ENCODE measurements at places on chromosomes 16 and 17.

- peak; percentile 6 for DNase-seq
Observed at GRCh38 chr17:1227917-1228780, 42.1 kb upstream of the BHLHA9 start.

DNA sequence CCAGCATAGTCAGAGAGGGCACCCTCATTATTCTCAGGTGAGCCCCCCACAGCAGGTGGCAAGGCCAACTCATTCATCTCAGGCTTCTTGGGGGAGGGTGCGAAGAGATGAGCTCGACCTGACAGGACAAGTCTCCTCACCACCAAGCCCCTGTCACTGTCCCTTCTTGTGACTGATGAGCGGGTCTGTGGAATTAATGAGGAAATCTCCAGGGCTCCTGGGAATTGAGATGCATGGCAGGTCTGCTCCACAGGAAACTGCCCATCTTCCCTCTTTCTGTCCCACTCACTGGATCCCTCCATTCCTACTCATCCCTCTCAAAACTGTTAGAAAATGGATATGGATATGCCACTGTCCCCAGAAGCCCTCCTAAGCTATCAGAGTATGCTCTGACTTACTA is 32.5 kb upstream of the CES5A start:
- DNase-seq, result no peak

DNA sequence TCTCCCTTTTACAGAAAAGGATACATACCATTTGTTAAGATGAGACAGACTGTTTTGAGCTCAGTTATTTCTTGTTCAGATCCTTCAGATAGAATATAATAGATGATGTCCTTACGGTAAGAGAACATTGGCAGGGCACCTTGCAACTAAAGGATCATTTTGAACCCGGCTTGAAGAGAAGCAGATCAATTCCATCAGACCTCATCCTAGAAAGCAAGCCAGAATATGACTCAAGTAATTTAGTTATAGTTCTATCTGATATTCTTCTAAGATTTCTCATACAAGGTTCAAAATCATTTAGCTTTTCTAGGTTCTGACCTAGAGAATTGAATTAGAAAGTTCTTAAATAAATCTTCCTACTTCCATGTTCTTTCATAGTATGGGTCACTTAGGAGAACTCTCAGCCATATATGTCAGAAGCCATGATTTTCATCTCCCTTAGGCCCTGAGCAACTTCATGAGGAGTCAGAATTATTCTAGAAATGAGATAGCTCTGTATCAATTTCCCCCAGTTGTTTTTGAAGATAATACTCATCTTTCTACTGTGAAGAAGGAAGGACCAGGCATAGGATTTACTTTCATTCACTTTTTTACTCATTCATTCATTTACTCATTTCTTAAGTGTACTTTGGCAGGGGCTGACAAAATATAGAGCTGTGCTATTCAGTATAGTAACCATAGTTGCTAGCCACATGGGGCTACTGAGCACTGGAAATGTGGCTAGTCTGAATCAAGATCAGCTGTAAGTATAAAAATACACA is 2.5 kb upstream of the CMTM1 start:
- DNase-seq, result no peak

GRCh38 chr16:30567991-30568638 is 3.4 kb downstream of the ZNF688 start:
- peak; percentile 35 for DNase-seq

DNA sequence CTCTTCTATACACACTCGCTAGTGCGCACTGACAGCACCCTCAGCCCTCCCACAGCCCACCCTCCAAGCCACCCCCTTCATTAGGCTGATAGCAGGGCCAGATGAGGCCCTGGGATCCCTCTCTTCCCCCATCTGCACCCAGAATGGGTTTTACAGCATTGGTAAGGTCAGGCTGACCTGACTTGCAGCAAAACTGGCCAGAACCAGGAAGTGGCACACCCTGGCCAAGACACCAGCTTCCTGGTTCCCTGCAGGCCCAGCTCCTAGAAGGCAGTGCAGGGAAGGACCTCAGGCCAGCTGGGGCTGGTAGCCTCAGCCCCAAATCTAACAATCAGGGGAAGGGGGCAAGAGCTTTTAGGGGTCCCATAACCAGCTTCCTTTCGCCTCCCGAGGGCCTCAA is 50.0 kb upstream of the MRPS23 start:
- no peak for DNase-seq

DNA sequence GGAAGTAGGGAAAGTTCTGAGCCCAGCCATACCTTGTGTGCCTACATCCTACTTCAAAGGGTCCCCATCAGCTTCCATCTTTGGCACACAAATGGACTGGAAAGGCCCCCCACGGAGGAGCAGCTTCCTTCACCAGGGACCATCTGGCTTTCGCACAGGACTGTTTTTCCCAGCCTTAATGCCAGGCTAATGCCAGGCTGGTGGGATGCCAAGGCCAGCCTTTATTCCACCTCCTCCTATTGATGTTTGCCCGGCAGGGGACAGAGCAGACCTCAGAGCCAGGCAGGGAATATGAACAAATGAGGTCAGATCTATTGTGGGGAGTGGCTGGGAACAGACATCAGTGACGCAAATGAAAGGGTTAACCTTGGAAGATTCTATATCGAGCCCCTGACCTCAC is 5.7 kb downstream of the GPR179 start:
- no peak for DNase-seq

DNA sequence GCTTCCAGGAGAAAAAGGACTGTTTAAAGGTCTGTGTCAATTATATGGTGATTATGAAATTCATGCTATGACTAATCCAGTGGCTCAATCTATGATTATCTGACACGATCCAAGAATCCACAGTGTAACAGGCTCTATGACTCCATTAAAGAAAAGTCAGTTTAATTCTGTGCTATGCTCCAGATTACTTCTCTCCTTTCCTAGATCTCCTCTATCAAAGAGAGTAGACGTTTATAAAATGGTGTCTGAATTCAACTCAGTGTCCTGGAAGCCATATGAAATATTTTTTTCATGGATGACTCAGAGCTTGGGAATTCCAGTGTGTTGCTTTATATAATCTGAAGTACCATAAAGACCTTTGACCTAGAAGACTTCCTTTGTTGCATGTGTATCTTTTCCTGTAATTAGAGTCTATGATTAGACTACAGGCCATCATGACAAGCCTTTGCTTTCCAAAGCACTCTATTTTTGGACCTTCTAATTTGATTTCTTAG is 27.0 kb upstream of the NF1 start:
- DNase-seq, result no peak

GRCh38 chr17:79189305-79189704 is 114.7 kb downstream of the ENGASE start:
- no peak for DNase-seq

GRCh38 chr17:5902181-5903140 is 167.7 kb upstream of the WSCD1 start:
- DNase-seq, result no peak

DNA sequence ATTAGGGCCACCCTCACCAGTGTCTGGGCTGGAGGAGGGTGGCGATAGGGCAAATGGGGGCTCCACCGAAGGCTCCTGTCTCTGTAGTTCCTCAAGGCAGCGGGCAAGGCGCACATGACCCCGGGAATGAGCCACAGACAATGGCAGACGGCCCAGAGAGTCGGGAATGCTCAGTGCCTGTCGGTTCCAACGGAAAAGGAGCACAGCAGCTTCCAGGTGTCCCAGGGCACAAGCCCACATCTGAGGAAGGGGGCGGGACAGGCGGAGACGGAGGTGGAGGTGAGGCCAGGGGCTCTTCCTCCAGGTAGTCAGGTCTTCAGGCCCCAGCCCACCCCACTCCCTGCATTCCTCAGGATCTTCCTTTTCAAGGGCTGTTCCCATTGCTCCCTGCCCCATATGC is 5.1 kb upstream of the SPAG7 start:
- no peak for DNase-seq

- no peak for DNase-seq
Observed at GRCh38 chr17:17070931-17071330, 28.7 kb downstream of the MPRIP start.

- DNase-seq, result no peak
Observed at GRCh38 chr16:4372578-4373355, 1.1 kb downstream of the VASN start.

- DNase-seq, result no peak
Observed at GRCh38 chr17:57425903-57426880, 169.9 kb downstream of the MSI2 start.

DNA sequence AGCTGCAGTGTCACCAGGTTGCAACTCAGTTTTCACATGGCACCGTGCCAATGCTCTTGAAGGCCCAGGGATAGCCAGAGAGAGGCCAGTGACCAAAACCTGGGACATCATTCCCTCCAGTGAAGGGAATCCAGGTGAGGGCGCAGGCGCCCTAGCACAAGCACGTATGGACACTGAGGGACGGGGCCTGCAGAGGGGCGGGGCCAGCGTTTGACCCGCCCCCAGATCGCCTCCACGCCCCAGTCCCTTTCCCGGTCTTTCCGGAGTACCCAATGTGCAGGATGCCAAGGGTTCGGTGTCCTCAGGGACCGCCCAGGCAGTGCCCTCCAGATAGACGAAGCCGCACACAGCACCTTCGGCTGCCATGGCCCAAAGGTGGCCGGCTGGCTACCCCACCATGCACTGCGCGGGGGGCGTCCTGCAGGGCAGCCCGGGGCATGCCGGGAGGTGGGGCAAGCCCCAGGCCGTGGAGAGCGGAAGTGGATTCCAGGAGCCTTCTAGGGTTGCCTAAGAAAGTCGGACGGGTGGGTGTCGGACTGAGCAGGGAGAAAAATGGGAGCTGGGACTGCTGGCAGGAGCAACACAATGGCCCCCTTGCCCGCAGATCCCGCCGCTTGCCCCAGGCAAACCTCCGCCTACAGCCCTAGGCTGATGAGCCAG is 4.6 kb downstream of the SLC12A4 start:
- no peak for DNase-seq

- no peak for DNase-seq
Observed at GRCh38 chr17:74514632-74515334, 16.5 kb downstream of the CD300LB start.

GRCh38 chr17:33049781-33050414 is 58.3 kb downstream of the SPACA3 start:
- DNase-seq, result peak; percentile 12

DNA sequence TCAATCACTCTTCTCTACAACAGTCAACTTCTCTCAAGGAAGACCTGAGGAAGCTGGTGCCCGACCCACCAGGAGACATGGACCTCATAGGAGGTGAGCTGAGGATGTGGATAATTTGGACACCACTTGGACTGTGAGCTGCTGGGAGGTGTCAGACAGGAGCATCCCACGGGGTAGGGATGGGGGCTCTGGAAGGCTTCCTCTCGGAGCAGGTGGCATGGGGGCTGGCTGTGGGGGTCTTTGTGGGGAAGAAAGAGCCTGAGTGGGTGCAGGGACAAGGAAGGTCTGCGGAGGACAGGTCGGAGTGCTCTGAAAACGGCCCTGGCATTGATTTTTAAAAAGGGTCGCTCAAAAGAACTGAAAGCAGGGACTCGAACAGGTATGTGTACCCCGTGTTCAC is 64.0 kb downstream of the TBC1D16 start:
- DNase-seq, result no peak

DNA sequence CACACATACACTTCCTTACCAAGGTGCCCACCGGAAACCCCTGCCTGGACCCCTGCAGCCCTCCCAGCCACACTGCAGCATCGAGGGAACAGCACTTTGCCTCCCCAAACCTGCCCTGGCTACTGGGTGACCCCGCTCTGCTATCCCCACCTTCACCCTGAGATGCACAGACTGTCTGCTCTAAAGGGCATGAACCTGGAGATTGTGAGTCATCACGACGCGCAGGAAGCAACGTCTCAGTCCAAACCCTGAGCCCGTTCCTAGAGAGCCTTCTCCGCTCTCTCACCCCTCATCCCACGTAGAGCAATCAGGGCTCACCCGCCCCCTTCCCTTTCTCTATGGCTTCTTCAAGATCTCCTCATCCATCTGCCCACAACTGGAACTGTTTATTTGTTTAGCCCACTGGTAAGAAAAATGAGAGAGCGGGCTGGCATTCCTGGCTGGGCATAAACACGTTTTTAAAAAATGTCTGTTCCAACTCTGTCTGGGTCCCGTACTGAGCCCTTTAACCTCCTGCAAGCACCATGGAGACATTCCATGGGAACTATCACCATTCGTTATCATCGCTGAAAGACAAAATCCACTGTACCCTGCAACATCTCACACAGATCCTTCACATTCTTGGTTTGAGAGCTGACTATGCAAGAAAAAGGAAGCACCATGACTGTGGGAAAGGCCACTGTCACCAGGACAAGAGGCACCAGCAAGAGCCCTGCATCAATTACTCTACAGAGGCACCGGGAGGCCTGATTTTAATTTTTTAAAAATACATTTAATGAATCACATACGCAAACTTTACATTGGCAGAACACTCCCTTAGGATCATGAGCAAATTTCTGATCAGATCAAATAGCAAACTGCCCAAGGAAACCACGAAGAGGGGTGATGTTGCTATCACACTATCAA is 28.2 kb downstream of the ZFHX3 start:
- no peak for DNase-seq

DNA sequence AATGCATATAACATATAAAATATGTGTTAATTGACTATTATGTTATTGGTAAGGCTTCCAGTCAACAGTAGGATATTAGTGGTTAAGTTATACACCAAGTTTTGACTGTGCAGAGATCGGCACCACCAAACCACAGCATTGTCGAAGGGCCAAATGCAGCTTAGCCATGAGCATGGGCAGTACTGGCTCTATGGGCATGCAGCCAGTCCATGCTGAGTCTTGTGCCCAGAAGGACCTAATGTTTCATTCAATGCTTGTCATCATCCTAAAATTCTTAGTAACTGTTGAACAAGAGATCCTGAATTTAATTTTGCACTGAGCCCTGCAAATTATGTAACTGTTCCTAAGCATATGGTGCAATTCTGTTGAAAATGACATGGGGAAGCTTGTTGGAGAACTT is 233.4 kb upstream of the HS3ST3A1 start:
- no peak for DNase-seq

DNA sequence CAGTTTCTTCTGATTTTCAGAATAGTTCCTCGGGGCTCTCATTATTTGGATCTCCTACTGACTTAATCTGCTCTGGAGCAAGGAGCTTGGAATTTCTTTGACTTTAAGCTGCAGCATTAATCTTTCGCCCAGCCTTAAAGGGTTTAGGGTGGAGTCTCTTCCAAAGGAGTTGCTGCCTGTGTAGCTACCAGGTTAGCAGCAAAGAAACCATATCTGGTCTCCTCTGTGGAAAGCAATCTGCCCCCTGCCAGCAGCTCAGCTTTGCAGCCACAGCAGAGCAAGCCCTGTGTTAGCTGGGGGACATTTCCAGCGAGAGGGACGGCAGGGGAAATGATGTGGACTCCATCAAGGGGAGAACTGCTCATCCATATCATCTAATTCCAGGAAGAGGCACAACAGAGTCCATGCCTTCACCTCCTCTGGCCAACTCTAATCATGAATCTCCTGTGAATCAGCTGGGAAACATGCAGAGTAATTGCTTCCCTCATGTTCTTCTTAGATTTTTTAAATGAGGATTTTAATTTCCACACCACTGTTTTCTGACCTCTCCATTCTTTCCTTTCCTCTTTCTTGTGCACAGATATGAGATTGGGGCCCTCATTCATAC is 827.6 kb upstream of the CA10 start:
- DNase-seq, result no peak

GRCh38 chr17:19010729-19011505 is 6.4 kb upstream of the FAM83G start:
- no peak for DNase-seq

All from activated CD4-positive, alpha-beta T cell treated with anti-CD3 and anti-CD28 coated beads, Interleukin-2, amount 50 U/mL, for 4 hours (primary cell).